ENCODE measurements at places on chromosomes 7 and 10.

- DNase-seq = no peak
These were observed 439 bp downstream of the RBP4 start for GRCh38 chr10:93600446-93601145.

DNA sequence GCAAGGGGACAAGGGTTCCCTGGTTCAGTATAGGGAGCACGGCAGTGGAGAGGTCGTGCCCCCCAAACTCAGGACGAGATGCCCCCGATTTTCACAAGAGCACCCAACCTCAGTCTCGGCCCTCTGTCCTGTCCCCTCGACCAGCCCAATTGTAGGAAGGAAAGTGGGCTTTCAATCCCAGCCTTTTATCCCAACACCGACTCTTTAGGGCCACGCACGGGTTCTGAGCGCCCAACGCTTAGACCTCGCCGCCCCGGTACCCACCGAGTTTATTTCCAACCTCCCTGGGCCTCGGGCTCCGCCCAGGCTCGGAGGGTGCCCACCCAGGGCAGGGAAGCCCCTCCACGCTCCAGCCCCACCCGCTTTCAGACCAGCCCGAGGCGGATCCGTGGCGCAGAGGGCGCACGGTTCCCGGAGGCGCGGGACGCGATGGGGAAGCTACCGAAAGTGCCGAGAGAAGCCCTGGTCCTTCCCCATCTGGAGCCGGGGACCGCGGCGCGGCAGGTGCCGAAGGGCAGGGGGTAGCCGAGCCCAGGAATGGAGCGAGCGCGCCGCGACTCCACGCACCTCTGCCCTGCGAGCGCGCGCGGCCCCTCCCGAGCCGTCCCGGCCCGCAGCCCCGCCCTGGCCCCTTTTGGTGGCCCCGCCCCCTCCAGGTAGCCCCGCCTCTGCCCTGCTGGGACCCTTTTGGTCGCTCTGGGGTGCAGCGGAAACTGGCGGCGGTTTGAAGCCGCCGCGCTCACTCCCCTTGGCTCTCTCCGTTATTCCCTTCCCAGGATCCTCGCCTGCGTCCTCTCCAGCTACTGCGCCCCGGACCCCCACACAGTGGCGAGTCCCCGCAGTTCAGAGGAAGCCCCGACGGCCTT is 20.4 kb downstream of the GRID2IP start:
- no peak for DNase-seq

- no peak for DNase-seq
These were observed 76.4 kb upstream of the FEZF1 start for GRCh38 chr7:122380992-122381391.

GRCh38 chr7:113774182-113774807 is 144.5 kb downstream of the PPP1R3A start:
- peak; percentile 17 for DNase-seq

GRCh38 chr7:150313870-150314269 is 9.3 kb upstream of the LRRC61 start:
- DNase-seq = no peak

GRCh38 chr10:74851831-74852230 is 25.4 kb downstream of the KAT6B start:
- DNase-seq = no peak

GRCh38 chr7:23332910-23333612 is 33.9 kb downstream of the MALSU1 start:
- DNase-seq = no peak

DNA sequence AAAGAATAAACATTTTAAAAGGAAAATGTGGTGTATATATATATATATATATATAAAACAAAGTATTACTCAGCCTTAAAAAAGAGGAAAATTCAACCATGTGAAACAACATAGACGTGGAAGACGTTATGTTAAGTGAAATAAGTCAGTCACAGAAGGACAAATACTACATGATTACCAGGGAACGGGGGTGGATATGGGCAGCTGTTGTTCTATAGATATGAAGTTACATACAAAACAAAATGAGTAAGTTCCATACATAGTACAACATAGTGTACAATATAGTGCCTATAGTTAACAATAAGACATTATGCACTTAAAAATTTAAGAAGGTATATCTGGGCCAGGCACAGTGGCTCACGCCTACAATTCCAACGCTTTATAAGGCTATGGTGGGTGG is 48.8 kb downstream of the SGMS1 start:
- DNase-seq = no peak

DNA sequence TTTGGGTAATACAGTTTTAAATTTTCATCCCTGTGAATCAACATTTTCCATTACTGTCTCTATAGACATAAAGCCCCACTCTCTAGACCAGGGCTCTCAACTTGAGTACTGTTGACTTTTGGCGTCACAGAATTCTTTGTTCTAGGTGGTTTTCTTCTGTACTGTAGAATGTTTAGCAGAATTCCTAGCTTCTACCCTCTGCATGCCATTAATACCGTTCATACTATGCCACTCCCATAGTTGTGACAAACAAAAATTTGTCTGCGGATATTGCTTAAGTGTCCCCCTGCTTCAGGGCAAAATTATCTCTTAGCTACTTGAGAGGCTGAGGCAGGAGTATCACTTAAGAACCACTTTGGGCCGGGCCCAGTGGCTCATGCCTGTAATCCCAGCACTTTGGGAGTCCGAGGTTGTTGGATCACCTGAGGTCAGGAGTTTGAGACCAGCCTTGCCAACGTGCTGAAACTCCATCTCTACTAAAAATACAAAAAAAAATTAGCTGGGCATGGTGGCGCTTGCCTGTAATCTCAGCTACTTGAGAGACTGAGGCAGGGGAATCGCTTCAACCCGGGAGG is 57.3 kb upstream of the NRG3 start:
- no peak for DNase-seq

DNA sequence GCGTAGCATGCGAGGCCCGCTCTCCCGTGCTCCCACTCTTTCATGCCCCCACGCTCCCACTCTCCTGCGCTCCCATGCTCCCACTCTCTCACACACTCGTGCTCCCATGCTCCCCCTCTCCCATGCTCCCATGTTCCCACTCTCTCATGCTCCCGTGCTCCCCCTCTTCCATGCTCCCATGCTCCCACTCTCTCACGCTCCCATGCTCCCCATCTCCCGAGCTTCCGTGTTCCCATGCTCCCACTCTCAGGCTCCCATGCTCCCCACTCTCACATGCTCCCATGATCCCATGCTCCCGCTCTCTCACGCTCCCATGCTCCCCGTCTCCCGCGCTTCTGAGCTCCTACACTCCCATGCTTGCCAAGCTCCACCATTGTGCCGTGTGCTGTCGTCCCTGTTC is 84.4 kb upstream of the ANLN start:
- no peak for DNase-seq

DNA sequence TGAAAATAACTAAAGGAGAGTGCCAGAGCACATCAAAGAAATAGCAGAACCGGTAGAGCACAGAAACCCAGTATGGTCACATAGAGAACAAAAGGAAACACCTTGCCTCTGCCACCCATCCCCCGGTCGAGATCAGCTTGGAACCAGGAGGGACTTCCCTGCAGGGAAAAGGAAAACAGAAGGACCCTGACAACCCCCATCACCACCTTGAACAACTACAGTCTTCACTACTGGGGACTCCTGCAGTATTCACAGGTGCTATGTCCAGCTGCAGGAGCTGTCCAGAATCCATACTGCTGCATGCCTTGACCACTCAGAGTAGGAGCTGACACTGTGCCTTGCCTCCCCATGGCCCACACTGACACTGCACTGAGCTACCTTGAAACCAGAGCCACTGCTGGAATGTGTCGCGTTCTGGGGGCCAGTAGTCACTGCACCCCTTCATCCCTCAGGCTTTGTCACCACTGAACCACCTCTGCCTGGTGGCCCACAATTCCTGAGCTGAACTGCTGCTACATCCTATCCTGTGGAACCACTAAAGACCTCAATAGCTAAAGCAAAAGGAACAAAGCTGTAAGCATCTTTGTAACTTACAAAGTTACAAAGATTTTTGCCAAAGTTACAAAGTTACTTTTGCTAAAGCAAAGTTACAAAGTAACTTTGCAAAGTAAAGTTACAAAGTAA is 66.8 kb downstream of the TRIL start:
- no peak for DNase-seq

- DNase-seq = no peak
These were observed 66.7 kb upstream of the NEUROD6 start for GRCh38 chr7:31407178-31407676.

DNA sequence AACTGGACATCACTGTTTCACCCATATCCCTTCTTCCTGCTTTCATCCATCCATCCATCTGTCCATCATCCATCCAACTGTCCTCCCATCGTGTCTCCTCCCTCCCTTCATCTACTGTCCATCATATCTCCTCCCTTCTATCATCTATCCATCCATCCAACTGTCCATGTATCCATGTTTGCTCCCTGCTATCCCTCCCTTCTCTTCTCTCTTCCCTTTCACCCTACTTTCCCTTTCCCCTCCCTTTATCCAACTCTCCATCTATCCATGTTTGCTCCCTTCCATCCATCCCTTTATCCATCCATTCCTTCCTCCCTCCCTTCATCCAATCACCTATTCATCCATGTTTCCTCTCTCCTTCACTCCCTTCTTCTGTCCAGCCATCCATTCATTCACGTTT is 92.6 kb upstream of the CTBP2 start:
- no peak for DNase-seq

- DNase-seq = no peak
These were observed 8.3 kb downstream of the LSM5 start for GRCh38 chr7:32481921-32482320.

GRCh38 chr10:79932307-79932706 is 16.6 kb downstream of the SFTPD start:
- no peak for DNase-seq

DNA sequence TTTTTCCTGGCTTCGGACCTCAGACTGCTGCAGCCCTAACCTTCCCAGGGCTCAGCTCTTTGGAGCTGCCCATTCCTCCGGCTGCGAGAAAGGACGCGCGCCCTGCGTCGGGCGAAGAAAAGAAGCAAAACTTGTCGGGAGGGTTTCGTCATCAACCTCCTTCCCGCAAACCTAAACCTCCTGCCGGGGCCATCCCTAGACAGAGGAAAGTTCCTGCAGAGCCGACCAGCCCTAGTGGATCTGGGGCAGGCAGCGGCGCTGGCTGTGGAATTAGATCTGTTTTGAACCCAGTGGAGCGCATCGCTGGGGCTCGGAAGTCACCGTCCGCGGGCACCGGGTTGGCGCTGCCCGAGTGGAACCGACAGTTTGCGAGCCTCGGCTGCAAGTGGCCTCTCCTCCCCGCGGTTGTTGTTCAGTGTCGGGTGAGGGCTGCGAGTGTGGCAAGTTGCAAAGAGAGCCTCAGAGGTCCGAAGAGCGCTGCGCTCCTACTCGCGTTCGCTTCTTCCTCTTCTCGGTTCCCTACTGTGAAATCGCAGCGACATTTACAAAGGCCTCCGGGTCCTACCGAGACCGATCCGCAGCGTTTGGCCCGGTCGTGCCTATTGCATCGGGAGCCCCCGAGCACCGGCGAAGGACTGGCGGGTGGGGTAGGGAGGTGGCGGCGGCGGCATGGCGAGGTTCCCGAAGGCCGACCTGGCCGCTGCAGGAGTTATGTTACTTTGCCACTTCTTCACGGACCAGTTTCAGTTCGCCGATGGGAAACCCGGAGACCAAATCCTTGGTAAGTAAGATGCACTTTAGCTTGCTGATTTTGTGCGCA is at the start of gene PLXDC2:
PLXDC2 (plus strand) TSS at position 22 of the 820 bp plus-strand sequence.
- peak; percentile 66 for DNase-seq

DNA sequence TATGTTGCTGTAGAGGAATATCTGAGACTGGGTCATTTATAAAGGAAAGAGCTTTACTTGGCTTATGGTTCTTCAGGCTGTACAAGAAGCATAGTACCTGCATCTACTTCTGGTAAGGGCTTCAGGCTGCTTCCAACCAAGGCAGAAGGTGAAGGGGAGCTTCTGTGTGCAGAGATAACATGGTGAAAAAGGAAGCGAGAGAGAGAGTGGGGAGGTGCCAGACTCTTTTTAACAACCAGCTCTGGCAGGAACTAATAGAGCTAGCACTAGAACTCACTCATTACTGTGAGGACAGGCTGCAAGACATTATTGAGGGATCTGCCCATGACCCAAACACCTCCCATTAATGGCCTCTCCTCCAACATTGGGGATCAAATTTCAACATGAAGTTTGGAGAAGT is 94.5 kb downstream of the KIF20B start:
- no peak for DNase-seq

GRCh38 chr10:114869520-114869892 is 47.9 kb downstream of the FHIP2A start:
- DNase-seq = no peak

GRCh38 chr10:80504158-80504811 is 33.4 kb upstream of the SH2D4B start:
- DNase-seq = no peak

GRCh38 chr10:101029520-101030295 is 1.2 kb downstream of the PDZD7 start:
- DNase-seq = no peak

DNA sequence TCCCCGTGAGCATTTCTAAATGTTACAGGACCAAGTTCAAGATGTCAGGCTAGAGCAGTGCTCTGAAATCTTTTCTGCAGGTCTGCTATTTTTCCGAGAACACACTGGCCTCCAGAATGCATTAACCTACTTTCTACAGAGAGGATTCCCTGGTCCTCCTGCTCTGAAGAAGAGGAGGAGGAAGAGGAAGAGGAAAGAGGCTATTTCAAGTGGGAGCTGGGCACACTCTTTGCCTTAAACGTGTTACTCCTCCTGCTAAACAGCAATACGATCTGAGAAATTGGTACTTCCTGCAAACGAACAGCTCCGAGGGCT is 157.4 kb downstream of the FRMD4A start:
- DNase-seq = no peak

GRCh38 chr7:70092314-70093204 is 494.3 kb downstream of the AUTS2 start:
- DNase-seq = peak; percentile 27

GRCh38 chr10:8174762-8175161 is 120.3 kb downstream of the GATA3 start:
- no peak for DNase-seq

DNA sequence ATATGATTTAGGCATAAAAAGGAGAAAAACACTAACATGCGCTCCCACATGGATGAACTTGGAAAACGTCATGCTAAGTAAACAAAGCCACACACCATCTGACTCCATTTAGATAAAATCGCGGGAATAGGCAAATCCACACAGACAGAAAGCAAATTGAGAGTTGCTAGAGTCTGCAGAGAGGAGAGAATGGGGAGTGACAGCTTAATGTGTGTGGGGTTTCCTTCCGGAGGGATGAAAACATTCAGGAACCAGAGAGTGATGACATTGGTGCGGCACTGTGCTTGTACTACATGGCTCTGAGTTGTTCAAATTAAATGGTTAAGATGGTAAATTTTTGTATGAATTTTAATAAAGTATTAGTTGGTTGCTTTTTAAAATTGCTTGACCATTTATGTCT is 482.9 kb upstream of the AKR1E2 start:
- no peak for DNase-seq
